Natural killer cell treated with Interleukin-12 subunit alpha and Interleukin-12 subunit beta and Interleukin-15 and Interleukin-18, amount 100 ng/mL, for 72 hours (primary cell): ENCODE measurements at places on chromosomes 16 and 17. TPM values are rescaled to one million over a fixed set of nuclear protein-coding genes. Genes with fewer than 3 reads are reported as not detected.

USP43 gene
- 0.59 TPM for total RNA-seq

DBNDD1 gene
- total RNA-seq, result not detected

SOX8 gene
- total RNA-seq, result not detected

TMEM88 gene
- total RNA-seq, result 2.7 TPM

HOXB6 gene
- 1.9 TPM for total RNA-seq

CD300H gene
- total RNA-seq, result not detected
